ENCODE measurements at places on chromosomes 4 and X. TPM values are rescaled to one million over a fixed set of nuclear protein-coding genes. Genes with fewer than 3 reads are reported as not detected.
A peak's percentile ranks its signal among the peaks of the same experiment; 100 is the strongest.

Gene RNF113A
- 41.9 TPM for polyA plus RNA-seq

GRCh38 chr4:163595580-163595979 lies 101.1 kb downstream of the TMA16 start:
- no peak for DNase-seq

DNA sequence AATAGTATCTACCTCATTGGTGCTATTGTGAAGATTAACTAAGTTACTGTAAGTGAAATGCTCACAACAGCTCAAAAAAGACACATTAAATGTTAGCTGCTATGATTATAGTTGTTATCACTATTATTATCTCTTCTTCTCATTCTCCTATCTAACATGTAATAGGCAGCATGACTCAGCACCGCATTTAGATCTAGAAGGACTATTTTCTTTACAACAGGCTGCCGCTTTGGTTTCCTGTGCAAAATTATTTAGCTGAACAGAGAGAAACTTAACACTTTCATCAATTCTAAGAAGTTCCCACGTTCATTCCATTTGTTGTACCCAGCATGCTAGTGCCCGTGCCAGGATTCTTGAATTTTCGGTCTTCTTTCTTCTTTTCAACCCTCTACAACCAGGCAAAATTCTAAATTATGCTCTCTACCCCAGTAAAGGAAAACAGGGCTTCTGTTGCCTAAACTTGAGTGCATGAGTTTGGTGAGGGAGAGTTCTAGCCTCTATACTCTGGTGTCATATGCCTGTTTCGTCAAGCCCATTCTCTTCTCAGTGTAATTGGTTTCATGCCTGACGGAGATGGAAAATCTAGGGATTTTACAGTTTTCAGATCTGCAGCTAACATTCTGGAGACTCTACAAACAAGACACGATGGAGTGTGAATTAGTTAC lies 378.9 kb downstream of the PPP1R2C start:
- DNase-seq = no peak

Gene TMPRSS11B
- polyA plus RNA-seq = 0.35 TPM

DNA sequence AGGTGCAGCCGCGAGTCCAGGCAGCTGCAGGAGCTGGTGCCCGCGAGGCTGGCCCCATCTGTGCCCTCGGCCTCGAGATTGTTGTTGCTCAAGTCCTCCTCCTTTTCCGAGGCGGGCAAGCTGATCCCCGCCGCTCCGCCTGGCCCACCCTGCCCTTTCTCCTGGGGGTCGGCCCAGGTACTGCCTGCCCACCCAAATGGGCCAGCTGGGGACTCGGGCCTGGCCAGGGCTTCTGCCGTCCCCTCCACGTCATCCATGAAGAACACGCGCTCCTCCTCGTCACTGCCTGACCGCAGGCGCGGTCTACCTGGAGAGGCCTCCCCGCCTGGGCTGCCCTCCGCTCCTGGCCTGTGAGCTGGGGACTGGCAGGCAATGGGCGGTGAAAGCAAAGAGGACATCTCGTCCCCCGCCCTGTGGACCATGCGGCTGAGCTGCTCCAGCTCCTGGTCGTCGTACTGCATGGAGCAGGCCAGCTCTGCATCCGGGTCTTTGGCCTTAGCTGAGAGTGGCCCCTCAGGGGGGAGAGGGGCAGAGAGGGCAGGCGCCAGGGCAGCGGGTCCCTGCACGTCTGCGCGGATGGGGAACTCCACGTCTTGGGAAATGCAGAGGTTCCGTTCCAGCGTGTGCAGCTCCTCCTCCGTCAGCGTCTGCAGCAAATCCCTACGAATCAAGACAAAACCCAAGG lies 43.1 kb upstream of the MXD4 start:
- peak; percentile 73 for DNase-seq

DNA sequence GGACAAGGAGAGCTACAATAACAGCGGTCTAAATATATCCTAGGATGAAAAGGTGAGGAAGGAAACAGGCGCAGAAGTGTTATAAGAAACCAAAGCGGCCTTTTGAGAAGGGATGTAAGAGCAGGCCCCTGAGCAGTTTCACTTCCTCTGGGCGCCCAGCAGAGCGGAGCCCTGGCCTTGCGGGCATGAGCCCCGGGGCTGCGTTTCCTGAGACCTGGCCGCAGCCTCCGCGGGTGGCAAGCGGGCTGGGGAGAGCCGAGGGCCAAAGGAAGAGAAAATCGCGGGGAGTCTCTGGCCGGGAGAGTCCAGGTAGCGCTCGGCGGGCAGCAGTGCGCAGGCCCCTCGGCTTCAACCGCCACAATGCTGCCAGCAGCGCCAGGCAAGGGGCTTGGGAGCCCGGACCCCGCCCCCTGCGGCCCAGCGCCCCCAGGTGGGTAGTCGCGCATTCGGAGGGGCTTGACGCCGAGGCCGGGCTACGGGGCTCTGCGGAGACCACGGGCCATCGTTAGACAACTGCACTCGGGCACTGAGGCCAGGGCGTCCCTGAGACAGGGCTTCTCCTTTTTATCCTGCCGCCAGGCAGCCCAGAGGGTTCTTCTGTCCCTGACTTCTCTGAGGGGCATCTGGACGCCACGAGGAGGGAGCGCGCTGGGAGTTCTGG lies at the start of gene BANK1:
TSS of gene BANK1 (plus strand) at position 210 of the 661 bp plus-strand sequence. CDS start at position 361, 151 bp downstream.
- DNase-seq = peak; percentile 96

Gene GDPD2
- polyA plus RNA-seq = 25.1 TPM

- no peak for DNase-seq
Measured at GRCh38 chrX:17616936-17617335, 120.4 kb upstream of the SCML1 start.

DNA sequence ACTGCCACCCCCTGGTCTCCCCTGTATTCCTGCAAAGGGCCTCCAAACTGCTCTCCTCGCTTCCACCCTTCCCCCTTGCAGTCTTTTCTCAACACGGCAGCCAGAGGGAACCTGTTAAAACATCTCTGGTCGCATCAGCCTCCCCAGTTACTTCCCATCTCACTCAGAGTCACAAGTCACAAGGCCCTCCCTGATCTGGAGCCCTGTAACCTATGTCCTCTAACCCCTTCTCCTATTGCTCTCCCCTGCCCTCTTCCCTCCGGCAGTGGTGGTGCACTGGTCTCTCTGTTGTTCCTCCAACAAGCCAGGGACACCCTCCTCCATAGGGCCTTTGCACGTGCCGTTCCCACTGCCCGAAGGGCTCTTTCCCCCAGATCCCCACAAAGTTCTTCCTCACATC lies 73.2 kb downstream of the SH3KBP1 start:
- no peak for DNase-seq

DNA sequence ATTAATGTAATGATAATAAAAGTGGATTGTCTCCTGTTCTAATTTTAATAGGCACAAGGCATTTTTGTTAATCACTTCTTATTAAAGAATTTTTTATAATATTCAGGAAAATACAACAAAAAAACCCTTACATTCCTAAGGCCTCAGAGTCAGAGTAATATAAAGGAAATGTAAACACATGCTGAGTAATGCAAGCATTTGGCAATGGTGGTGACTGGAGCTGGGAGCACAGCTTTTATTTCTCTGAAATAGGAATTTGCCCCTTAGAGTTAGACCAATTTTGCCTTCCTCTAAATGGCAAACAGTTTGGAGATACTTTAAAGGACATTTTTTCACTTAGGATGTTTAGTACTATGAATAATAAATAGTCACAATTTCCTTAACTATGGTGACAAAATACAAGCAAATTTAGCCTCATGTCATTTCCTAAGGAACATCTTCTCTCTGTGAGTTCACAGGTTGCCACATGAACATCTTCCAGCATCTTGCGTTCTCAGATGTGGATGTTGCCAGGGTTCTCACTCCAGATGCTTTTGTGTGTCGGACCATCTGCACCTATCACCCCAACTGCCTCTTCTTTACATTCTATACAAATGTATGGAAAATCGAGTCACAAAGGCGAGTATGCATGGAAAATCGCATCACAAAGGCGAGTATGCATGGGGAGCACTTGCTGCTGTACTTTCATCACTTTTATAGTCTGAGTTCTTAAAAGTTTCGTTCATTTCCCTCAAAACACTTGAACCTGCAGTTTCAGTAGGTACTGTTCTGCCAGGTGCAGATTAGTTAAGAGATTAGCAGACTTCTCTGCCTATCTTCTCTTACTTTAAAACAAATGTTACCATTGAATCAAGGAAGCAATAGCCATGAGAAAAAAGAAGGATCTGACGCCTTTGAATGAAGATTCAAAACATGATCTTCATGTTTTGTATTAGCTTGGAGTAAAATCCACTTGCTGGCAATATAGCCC lies 15.9 kb upstream of the F11 start:
- DNase-seq = no peak

GRCh38 chrX:135740681-135741149 lies 27.3 kb downstream of the CT45A1 start:
- peak; percentile 66 for DNase-seq

DNA sequence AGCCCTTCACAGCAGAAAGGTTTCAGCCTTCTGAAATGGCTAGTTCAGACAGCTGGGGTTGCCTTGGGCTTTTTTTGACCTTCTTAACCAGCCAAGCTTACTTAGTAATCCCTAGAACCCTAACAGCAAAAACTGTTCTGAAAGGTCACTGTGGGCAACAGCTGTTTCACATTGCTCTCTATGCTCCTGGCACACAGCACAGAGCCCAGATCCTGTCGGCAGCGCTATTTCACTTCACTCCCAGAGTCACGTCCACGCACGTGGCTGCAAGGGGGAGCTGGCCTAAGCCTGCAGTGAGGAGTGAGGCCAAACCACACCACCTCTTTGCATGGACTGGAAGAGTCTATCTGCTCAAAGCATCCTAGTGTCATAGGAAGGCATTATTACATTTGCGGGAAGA lies 32.0 kb upstream of the STS start:
- no peak for DNase-seq

DNA sequence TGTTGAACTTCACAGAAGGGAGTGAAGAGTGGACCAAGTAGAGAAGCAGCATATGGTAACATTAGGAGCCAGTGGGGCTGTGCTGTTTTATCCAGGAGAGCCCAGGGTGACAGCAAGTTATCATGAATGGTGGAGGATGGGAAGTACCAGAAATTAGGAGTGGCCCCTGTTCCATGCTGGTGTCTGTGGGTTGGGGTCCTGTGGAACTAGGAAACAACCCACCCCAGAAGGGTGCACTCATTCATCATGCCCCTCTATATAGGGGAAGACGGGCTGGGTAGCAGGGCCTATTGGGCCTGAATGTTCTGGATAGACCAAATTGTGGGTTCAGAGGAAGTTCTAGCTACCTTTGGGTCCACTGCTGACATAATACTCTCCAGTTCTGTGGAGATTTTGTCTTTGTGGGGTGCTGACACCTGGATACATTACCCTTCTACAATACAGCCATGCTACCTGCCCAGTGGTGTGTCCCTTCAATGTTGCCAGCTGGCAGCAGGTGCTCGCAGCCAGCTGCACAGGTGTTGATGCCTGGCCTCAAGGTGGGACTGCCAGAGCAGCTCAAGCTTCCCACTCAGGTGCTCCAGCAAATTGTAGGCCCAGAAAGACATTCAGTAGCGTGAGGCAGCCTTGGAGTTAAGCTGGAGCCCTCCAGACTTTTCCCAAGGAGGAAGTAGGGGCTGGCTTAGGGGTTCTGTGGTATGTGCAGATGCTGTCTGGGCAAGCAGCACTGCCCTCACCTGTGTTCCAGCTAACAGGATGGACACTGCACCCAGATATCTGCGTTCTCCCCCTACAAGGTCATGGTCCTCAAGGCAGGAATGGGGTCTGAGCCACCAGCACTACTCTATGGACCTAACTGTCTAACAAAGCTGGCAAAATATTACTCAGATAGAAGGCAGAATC lies 106.5 kb downstream of the NHSL2 start:
- no peak for DNase-seq

DNA sequence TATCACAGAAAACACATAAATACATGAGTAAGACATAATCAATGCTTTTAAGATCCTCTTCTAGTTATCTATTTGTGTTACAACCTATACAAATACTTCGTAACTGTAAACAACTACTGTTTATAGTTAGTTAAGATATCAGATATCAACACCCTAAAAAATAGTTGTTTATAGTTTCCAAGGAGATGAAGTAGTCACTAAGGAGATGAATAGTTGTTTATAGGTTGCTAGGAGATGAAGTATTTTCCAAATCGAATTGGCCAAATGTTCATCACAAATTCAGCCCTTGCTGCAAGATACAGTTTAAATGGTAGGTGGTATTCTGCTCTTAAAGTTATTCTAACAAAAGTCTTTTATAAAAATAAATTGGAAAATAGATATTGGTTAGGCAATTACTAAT lies 618.2 kb upstream of the PCDH10 start:
- DNase-seq = no peak
